ENCODE measurements at places on chromosomes 6 and 20.

DNA sequence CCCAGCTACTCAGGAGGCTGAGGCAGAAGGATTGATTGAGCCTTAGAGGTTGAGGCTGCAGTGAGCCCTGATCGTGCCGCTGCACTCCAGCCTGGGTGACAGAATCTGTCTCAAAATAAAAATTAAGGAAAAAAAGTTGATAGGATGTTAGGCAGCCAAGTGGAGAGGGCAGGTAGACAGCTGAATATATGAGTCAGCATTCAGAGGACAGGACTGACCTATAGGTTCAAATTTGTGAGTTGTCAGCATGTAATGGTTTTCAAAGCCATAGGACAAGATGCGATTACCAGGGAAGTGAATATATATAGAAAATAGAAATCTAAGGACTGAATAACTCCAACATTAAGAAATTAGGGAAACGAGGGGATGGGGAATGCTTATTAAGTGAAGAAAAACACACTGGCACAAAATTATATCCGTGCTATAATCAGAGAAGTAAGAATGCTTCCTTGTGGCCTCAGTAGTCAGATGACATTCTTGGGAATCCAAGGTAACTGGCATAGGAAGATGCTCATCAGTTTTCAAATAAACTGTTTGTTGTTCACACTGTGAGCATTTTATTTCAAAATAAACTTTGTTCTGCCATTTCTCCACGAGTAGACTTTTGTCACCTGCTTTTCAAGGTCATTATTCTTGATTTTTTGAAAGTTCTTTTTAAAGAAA, 64.0 kb upstream of the VSTM2L start:
- no peak for DNase-seq

GRCh38 chr6:151209071-151209831, 30.5 kb upstream of the AKAP12 start:
- no peak for DNase-seq

GRCh38 chr20:63033794-63034709, 27.3 kb upstream of the BHLHE23 start:
- no peak for DNase-seq

- DNase-seq, result no peak
These were observed 39.0 kb upstream of the PTPN1 start for GRCh38 chr20:50471231-50471630.

DNA sequence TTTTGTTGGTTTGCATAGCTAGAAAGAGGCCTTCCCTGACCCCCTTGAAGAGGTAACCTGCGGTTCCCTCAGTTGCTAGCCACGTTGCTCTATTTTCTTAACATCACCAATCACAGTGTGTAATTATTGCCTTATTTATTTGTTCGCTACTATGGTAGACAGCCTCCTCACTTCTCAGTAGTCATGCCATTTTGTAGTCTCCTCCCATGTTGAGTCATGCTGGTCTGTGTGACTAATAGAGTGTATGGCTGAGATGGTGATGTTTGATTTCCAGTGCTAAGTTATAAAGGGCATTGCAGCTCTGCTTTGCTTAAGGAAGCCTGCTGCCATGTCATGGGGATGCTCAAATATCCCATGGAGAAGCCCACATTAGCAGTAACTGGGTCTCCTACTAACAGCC, 236.6 kb upstream of the CHD6 start:
- peak; percentile 7 for DNase-seq

GRCh38 chr6:11908436-11909105, 103.5 kb upstream of the HIVEP1 start:
- no peak for DNase-seq

All from NB4 (cell line).